ENCODE measurements at places on chromosomes 4 and X.

- DNase-seq = peak; percentile 14
Observed at GRCh38 chr4:188971125-188971524, 831.9 kb downstream of the TRIML1 start.

DNA sequence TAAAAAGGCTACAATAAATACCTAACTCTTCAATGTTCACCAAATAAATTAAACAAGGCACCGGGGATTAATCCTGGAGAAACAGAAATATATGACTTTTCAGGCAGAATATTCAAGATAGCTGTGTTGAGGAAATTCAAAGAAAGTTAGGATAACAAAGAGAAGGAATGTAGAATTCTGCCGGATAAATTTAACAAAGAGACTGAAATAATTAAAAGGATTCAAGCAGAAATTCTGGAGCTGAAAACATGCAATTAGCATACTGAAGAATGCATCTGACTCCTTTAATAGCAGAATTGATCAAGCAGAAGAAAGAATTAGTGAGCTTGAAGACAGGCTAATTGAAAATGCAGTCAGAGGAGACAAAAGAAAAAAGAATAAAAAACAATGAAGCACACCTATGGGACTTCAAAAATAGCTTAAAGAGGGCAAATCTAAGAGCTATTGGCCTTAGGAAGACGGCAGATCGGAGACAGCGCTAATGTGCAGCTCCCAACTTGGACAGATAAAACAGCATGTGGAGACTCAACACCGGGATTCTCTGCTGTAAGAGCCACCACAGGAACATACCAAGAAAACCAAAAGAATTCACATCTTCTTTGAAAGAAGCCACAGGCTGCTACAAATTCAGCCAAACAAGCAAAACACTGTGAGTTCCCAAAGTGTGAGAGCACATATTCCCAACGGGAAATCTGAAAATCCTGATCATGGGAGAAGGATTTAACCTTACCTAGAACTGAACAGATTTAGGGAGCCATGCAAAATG, 1290.9 kb downstream of the PCDH18 start:
- no peak for DNase-seq

GRCh38 chr4:8552581-8553205, 27.5 kb upstream of the GPR78 start:
- no peak for DNase-seq

GRCh38 chr4:150256841-150257730, 178.8 kb downstream of the DCLK2 start:
- no peak for DNase-seq

DNA sequence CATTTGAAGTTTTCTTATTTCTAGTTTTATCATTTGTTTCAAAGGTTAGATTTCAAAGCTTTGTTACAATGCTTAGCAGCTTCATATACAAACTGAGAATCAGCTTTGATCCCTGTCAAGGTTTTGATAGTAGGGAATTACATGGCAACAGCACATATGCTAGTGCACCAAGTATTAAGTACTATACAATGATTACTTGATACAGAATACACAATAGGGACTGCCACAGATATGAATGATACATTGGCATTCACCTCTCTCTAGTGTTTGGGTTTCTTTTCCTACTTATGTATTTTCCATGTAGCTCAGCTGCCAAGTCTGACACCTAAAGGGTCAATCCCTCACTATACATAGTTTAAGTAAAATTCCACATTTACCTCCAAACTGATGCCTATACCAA, 344.0 kb downstream of the FAT4 start:
- no peak for DNase-seq

GRCh38 chr4:161356351-161356750, 807.4 kb downstream of the FSTL5 start:
- DNase-seq = no peak
